ENCODE measurements at places on chromosomes 1 and 21.

- DNase-seq = no peak
These were observed 246.6 kb upstream of the ADGRL2 start for GRCh38 chr1:81554108-81554507.

DNA sequence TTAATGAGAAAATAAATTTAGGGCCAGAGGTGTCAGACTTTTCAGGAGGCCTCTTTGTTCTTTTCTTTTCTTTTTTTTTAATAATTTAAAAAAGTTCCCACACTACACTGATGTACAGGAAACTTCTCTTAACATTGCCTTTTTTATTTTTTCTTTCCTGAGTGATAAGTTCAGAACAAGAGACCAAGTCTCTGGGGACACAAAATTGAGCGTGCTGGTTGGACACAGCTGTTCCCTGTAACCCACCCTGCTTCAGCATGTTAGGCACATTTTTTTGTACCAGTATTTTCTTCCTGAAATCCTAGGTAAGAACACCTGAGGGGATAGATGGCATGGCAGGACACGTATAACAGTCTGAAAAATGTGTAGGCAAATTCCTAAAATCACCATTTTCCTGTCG is 50.1 kb downstream of the PBX1 start:
- no peak for DNase-seq

DNA sequence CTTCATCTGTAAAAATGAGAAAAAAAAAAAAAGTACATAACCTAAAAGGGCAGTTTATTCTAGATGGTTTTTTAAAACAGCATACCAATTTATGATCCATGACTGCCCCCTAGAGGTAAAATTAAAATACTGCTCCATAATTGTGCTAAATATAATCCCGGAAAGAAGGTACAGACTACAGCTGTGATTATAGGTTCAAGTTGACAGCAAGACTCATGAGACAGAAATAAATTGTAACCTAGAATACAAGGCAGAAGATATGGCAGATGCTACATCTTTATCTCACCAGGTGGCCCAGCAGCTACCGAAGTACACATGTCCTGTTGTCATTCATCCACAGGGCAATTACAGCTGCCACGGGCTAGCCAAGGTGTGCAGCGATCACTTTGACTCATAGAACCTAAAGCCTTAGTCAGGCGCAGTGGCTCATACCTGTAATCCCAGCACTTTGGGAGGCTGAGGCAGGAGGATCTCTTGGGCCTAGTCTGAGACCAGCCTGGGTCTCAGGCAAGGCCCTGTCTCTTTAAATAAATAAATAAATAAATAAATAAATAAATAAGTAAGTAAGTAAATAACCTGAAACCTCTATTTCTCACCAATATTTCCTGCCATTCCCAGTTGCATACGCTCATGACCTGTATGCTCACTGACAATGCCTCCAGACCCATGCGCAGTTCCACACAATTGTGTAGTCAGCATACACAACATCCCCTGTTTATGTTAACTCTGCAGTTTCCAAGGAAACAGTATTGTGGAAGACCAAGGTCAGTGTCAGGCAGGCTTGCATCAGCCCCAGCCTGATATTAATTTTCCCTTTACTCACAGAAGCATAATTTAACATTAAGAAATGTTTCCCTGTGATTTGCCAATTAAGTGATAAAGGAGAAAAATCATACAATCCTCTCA is 18.3 kb upstream of the PPIE start:
- peak; percentile 53 for DNase-seq

- no peak for DNase-seq
These were observed 30.4 kb downstream of the PIK3C2B start for GRCh38 chr1:204464187-204464631.

DNA sequence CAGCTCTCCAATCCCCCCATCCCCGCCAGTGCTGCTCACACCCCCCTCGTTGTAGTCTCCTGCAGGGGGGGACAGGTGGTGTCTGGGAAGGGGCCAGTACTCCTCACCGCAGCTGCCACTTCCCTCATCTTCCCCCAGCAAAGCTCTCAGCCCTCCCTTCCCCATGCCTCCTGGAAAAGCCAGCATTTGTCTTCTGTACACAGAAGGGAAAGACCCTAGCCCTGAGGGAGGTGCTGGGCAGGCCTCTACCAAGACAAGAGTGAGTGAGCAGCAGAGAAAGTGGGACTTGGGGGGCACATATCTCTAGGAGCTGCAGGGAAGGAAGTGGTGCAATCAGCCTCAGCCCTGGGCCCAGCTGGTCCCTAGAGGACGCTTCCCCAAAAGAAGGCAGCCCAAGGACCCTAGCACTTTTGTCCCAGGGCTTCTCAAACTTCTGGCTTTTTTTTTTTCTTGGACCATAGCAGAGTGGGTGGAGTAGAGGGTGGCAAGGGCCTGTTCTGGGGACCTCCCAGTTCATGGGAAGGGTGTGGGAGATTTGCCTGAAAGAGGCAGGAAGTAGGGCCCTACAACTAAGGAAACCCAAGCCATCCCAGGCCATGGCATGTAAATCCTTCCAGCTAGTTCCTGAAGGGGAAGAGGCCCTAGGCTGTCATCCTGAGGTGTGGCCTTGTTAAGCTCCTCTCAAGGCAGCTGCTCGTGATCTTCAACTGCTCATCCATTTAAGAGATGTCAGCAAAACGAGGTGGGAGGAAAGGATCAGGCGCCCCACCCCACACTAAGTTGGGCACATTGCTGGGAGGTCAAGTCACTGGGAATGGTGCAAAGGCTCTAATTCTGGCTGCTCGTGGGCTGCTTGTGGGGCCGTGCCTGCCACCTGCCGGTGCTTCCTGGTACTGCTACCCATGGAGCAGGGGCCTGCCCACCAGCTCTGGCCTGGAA is 12.6 kb downstream of the ZC3H12A start:
- peak; percentile 36 for DNase-seq

DNA sequence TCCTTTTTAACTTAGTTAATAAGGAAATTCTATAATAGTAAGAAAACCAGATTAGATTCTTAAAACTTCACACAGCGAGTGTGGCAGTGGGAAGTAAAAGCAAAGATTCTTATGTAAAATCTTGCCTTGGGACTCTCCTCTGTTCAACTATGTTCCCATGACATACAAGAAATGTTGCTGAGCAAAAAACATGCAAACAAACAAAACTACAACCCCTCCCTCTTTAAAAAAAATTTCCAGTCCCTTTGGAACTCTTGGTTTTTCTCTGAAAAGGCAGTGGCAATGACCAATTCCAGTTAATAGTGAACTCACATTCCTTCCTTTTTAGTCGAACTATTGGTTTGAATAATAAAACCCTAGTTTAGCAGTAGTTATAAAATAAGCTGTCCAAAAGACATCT is 453.1 kb upstream of the ZRANB2 start:
- no peak for DNase-seq

GRCh38 chr1:219639876-219640577 is 27.1 kb upstream of the ZC3H11B start:
- no peak for DNase-seq

- peak; percentile 8 for DNase-seq
These were observed 56.8 kb downstream of the NFIA start for GRCh38 chr1:61138921-61139774.

DNA sequence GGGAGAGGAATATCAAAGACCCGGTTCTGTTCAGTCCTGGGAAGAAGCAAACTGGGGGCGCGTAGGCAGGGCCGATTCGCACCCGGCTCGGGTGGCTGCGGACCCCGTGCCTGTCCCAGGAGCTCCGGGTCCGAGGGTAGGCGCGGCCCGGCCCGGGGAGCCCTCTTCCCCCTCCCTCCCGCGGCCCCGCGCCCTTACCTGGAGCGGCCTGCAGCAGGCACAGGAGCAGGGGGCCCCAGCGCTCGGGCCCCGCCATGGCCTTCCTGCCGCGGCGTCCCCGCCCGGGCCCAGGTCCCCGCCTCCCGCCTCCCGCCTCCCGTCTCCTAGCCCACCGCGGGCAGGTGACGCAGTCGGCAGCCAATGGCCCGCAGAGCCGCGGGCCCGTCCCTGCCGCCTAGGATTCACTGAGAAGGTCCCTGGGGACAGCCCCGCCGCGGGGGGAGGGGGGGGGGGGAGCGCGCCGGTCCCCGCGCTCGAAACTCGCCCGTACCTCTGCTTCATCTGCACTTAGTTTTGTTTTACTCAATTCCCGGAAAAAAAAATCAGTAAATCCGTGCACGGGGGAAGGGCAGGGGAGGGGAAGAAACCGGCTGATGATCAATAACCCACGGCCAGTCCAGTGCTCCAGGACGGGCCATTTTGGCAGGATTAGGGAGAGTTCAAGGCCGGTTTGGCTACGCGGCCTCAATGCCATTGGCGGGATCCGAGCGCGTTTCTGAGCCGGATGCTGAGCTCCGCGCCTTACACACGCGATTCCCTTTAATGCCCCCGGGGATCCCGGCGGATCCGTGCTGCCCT is at the start of gene IFNLR1:
IFNLR1 (minus strand) TSS at position 297 of the 798 bp plus-strand sequence; CDS start at position 256, 41 bp downstream.
- no peak for DNase-seq

DNA sequence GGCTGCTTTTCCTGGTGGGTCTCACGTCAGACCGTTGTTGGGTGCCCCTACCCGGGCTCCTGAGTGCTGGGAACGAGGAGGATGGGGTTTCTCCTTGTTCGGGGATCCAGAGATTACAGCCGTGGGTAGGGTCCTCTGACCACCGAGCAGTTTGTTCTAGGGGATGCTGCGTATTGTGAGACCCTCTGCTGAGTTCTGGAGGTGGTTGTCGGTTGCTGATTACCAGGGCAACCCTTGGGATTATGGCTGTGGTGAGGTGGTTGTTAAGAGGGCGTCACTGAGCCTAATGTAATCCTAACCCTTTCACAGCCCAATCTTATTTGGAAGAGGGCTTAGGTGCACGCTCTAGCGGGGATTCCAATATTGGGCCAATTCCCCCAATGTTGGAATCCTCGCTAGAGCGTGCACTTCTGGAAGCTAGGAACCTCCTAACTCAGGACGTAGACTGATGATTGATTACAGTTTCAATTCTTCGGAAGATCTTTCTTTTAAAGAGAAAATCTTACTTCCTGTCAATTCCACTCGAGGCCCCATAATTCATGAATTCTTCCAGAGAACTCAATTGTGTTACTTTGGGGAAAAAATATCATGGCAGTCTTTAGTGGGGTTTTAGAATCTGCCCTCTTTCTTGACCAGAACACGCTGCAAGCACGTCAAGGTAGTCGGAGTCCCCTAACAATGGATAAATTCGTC is 483 bp downstream of the TCEANC2 start:
- DNase-seq = peak; percentile 12

DNA sequence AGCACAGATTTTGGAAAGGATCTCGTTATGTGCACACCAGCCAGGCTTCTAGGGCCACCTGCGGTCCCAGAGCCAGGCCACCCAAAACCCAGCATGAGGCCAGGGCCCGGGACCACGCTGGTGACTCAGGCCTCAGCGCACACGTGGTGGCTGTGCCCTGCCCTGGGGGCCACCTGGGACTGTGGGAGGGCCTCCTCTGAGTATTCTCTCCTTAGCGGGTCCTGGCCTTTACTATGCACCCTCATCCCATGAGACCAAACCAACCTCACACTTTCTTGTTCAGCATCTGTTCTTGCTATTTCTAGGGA is 9.9 kb downstream of the WNT9A start:
- no peak for DNase-seq

DNA sequence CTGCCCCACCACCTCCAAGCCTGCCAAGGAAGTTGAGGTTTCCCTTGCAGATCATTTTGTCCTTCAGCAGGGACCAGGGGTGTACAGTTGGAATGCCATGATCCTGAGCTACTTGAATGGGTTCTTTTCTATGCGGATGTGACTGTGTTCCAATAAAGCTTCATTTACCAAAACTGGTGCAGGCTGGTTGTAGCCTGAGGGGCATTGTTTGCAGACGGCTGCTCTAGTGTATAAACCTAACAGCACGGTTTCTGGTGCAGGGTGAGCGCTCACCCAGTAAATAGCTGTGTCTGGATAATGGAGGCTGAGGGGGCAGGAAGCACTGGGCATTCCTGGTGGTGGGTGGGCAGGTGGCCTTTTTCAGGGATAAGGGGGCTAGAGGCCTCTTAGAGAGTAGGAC is 72.7 kb upstream of the ACTL8 start:
- no peak for DNase-seq

DNA sequence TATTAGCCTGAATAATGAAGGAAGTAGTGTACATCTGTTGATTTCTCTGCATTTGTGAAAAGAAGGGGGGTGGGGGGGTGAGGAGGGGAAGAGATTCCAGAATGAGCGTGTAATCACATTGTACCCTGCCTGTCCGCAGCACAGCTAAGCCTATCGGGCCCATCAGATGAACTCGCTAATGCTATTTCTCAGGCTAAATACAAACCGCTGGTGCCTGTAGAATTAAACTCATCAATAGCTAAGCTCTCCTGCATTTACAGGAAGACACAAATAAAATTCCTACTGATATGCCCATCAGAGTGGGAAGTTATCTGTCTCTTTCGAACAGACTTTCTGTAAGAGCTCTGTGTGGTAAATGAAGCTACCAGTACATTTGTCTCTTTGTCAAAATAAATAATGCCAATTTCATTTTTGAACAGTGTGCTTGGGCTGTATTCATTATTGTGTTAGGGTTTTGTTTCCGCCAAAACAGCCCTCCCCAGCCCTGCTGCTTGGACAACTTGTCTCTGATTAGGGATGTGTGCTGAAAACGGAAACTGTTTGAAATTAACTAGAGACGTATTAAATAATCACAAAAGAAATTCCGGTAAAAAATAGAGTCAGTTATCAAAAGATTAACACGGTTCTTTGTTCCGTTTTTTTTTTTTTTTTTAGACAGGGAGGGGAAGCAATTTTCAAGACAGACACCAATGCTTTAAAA is 305.4 kb downstream of the TTLL7 start:
- DNase-seq = no peak

GRCh38 chr1:58356402-58356801 is 190.1 kb downstream of the OMA1 start:
- DNase-seq = no peak

GRCh38 chr1:217273866-217274265 is 357.0 kb downstream of the GPATCH2 start:
- no peak for DNase-seq

GRCh38 chr1:79431340-79431739 is 424.8 kb upstream of the ADGRL4 start:
- DNase-seq = no peak

DNA sequence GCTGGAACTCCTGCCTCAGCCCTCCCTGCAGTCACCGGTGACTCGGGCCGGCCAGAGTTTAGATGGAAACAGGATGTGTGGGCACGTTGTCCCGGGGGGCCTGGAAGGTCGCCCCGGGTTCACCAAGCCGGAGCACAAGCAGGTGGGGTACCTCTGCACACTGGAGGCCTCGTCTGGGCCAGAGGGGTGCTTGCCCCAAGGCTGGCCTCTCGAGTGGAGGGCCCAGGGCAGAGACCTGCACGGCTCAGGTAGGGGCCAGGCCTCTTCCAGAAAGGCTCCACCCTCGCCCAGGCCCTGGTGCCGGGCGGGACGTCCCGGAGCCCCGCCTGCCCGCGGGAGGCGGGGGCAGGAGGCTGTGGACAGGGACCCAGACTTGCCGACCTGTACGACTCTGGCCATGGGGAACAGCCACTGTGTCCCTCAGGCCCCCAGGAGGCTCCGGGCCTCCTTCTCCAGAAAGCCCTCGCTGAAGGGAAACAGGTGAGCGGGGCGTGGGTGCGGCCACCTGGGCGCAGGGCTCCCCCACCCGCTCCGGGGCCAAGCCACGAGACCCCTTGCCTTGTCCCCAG is at the start of gene PLEKHN1:
PLEKHN1 (plus strand) TSS at position 348 of the 569 bp plus-strand sequence; CDS start at position 398, 50 bp downstream.
- peak; percentile 62 for DNase-seq

DNA sequence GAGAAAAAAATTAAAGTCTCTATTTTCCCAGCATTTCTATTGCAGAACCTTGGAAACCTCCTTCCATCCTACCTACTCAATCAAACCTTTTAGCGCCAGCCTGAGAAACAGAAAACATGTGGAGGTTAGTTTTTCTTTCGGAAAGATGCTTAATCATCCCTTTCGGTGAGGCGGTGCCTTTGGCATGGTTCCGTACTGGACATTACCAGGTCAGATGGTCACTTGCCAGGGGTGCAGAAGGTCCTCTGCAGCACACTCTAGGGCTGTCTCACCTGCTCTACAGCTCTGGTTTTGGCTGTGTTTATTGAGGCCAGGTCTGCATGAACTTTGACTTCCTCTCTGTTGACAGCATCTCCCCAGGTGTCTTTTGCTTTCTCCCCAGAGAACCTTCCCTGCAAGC is 121.5 kb downstream of the PLD5 start:
- no peak for DNase-seq
